ENCODE measurements at places on chromosomes 3 and 15. TPM values are rescaled to one million over a fixed set of nuclear protein-coding genes. Genes with fewer than 3 reads are reported as not detected.

Gene ZNF774
- total RNA-seq, result 1.6 TPM

Gene WDR72
- not detected for total RNA-seq

Gene SLC24A5
- not detected for total RNA-seq

Gene FGF7
- total RNA-seq, result not detected

Gene CNTN6
- total RNA-seq, result not detected

Gene SLC12A1
- total RNA-seq, result not detected

Gene ANKRD63
- total RNA-seq, result not detected

Gene FANCD2
- 130 TPM for total RNA-seq
